ENCODE measurements at places on chromosomes 11 and 22.

DNA sequence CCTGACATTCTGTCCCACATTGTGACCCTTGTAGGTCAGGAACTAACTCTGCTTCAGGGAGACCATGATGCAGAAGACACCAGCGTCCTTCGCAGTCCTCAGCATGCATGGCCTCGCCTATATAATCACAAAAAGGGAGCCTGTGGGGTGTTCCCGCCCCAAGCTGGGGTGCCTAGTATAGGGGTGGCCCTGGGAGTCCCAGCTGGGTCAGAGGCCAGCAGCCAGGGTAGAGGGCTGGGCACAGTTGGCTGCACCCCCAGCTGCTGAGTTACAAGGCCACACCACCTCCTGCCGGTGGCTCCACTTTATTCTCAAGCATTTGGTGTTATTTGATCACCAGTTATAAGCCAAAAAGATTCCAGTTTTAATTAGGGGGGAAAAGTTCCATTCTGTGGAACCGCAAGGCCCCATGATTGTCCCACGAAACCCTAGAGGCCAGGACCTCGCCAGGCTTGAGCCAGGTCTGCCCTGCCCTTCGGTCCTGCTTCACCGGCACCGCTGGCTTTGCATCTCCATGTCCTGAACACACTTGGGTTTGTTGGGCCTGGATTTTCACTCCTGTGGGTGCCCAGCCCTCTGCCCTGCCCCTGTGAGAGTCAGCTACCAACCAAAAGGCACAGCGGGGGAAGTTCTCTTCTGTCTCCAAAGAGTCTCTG is 15.0 kb upstream of the GNB1L start:
- DNase-seq, result no peak

DNA sequence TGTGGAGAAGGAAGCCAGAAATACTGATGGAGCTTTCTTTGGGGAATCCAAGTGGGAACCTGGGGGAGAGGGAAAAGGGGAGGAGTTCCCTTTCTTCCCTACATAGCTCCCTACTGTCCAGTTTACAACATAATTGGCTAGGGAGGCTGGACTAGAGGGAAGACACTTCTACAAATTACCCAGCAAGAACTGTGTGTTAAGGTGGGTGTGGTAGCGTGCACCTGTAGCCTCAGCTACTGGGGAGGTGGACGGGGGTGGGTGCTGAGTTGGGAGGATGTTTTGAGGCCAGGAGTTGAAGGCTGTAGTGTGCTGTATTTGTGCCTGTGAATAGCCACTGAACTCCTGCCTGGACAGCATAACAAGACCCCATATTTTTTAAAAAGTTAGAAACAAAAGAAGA is 74.0 kb downstream of the NAV2 start:
- no peak for DNase-seq

DNA sequence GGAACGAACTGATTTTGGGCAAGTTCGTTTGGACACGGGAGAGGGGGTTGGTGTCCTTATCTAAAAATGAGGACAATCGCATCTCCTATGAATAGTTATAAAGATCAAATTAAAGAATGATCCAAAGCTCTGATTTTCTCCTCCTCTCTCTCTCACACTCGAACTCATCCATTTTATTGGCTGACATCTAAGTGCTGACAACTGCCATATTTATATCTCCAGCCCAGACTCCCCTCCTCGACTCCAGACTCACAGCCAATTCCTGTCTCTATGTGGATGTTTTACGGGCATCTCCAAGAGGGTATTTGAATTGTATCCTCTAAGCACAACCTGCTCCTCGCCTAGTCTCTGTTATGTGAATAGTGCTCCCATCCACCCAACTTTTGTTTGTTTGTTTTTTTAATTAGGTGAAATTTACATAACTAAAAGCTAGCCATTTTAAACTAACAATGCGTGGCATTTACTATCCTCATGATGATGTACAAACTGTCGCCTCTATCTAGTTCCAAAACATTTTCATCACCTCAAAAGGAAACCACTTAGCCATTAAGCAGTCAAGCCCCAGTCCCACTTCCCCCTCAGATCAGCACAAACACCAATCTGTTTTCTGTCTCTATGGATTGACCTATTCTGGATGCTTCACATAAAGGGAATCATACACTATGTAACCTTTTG is 4.0 kb downstream of the SYN3 start:
- no peak for DNase-seq

- no peak for DNase-seq
Measured at GRCh38 chr11:31240340-31240904, 129.1 kb downstream of the DCDC1 start.

GRCh38 chr11:20483931-20484330 is 96.4 kb downstream of the PRMT3 start:
- DNase-seq, result no peak

GRCh38 chr11:7020183-7020917 is at the start of the genes NLRP14 and ZNF214:
Gene NLRP14, plus strand, starts transcription at chr11:7020479. Its CDS starts 18,108 bp downstream, at chr11:7038587.
Gene ZNF214, minus strand, starts transcription at chr11:7020346. Its CDS starts 17,511 bp downstream, at chr11:7002835.
- DNase-seq, result peak; percentile 23

- no peak for DNase-seq
Measured at GRCh38 chr11:57360991-57361390, 20.0 kb downstream of the PRG3 start.

GRCh38 chr22:29216873-29217666 is 11.4 kb downstream of the EMID1 start:
- DNase-seq, result no peak

DNA sequence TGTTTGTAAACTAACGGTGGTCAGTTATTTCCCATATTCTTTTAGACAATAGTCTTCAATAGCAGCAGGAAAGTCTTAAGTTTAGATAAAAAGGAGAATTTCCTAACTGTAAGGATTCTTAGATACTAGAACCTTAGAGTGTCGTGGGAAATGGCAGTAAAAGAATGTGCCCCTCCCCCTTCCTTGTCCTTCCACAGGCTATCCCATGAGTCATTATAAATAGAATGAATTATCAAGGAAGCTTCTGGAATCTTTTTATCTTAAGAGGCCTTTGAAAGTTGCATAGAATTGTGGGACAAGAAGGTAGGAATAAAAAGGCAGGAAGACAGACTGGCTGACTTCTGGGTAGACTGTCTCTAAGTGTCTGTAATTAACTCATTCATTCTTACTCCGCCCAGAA is 165.2 kb upstream of the TBCEL start:
- DNase-seq, result no peak

- DNase-seq, result peak; percentile 60
Measured at GRCh38 chr11:115581871-115582639, 77.8 kb upstream of the CADM1 start.

DNA sequence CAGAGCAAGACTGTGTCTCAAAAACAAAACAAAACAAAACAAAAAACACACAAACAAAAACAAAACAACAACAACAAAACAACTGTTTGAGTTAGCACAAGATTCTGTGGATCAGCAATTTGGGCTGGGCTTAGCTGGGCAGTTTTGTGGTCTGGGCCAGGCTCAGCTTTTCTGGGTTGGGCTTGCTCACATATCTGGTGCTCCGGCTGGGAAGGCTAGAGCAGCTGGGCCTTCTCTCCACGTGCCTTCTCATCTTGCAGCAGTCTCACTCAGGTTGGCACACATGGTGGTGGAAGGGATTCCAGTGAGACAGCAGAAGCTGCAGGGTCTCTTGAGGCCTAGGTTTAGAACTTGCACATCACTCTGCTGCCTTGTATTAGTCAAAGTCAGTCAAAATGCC is 35.7 kb downstream of the EIF3F start:
- DNase-seq, result no peak

DNA sequence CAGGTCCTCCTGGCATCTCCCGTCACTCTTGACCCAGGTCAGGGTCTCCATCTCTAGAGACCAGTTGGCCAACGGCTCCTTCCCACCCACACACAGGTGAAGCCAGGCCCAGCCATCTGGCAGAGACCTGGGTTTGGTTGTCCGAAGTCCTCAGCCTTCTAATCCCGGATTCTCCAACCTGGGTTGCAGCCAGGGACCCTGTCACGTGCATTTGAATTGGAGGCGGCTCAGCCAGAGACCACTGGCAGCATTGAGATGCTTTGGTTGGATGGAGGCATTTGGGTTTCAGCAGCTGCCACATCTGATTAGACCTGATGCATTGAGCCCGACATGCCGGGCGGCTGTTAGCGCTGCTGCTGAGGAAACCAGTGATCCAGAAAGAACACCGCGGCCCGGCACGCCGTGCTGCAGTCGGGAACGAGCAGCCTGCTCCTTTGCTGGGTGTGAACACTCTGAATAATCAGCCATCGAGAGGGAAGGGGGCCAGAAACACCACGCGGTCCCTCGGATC is 163.2 kb downstream of the BRD1 start:
- no peak for DNase-seq

DNA sequence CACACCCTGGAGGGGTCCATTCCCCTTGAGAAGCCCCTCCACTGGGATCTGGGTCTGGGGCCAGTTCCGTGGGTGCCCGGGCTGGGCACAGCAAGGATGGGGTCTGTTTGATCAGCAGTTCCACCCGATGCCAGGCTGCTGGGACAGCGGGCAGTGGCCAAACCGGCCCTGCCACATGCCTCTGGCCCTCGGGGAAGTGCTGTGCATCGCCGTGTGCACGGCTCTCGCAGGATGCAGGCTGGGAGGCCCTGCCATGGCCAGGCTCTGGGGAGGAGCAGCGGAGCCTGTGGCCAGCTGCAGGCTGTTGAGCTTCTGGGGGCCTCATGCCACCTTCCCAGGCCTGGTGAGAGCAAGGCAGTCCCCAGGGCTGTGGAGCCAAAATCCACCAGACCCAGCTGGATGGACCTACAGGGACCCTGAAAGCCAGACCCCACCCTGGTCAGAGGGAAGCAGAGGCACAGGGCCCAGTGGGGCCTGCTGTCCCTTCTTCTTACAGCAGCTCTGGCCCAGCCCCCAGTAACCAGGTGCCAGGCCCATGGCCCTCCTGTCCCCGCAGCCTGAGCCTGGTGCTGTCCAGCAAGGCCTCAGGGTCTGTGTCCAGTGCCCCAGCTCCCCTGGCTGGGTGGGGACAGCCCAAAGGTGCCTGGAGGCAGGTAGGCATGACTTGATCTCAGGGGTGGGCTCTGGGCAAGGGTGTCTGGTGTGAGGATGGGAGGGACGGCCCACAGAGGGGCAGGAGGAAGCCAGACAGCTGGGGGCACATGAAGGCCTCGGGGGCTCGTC is 57.3 kb downstream of the WNT7B start:
- no peak for DNase-seq

DNA sequence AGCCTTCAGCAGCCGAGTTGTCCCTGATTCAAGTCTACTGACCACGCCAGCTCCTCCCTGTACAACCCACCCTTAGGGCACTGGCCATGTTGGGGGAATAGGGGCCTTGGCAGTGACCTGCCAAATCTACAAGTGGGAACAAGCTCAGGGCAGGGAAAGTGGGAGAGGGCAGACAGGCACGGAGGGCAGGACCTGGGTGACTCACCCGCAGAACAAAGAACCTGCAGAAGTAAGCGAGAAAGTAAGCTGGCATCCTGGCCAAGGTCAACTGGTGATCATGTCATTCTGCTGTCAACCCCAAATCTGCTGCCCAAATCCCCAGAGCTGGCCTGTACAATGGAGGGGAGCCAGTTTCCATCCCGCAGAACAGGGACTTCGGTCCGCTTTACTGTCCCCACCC is 7.9 kb upstream of the SCGB1A1 start:
- no peak for DNase-seq

- no peak for DNase-seq
Measured at GRCh38 chr22:22201185-22201929, 43.2 kb upstream of the VPREB1 start.

- no peak for DNase-seq
Measured at GRCh38 chr11:27718863-27719545, 18.7 kb upstream of the BDNF start.

- no peak for DNase-seq
Measured at GRCh38 chr11:103530257-103530656, 421.0 kb downstream of the DYNC2H1 start.

- DNase-seq, result no peak
Measured at GRCh38 chr11:19080579-19080993, 20.1 kb upstream of the MRGPRX2 start.

DNA sequence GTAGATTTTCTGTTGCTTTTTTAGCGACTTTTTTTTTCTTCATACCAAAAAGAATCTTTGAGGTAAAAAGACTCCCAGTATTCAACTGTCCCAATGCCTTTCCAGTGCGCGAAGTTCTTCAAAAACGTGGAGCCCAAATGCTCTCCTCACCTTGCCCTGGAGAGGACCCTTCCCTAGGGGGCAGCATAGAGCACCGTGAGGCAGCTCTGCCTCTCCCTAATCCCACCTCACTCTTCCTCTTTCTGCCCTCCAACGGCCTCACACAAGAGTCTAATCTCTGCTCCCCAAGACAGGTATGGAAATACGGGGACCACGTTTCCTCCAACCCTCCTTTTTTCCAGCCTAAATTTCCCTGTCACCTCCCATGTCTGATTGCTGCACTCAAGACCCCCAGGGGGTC is 117.5 kb upstream of the ALX4 start:
- no peak for DNase-seq

GRCh38 chr11:126153972-126154371 is 57.5 kb downstream of the RPUSD4 start:
- no peak for DNase-seq

GRCh38 chr22:48071828-48072227 is 1309.4 kb downstream of the TBC1D22A start:
- DNase-seq, result no peak

GRCh38 chr11:46234311-46234710 is 43.2 kb upstream of the CREB3L1 start:
- no peak for DNase-seq

DNA sequence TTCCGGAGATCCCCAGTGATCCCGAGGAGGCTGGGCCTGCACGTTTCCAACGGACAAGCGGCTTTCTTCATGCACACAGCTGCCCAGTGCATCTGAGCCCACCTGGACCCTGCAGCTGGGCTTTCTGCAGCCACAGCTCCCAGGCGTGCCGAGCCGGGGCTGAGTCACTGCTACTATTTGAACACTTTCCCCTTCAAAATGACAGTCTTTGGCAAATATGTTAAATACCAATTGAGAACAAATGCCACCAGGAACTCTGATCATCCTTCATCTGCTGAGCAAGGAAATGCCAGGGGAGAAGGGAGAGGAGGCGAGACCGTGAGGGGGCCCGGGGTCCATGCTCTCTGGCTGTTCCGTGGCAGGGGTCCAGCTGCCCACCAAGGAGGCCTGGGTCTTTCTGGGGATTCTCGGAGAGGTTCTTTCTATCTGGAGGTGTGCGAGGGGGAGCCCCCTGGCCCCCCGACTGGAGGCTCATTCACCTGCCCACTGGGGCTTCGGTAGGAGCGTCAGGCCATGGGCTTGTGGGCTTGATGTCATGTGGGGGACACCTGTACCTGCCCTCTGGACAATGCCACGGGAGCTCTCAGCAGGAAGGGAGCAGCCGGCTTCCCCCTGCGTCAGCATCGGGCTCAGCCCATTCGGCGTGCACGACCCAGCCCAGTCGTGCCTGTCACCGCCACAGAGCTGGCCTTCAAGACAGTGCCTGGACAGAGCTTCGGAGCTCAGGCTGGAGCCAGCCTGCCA is 159.6 kb downstream of the CTTN start:
- no peak for DNase-seq
